Nasal cavity respiratory epithelium epithelial cell of viscerocranial mucosa (primary cell): ENCODE measurements at places on chromosomes 4 and X. TPM values are rescaled to one million over a fixed set of nuclear protein-coding genes. Genes with fewer than 3 reads are reported as not detected.

The PPEF2 gene
- total RNA-seq: not detected in 2 replicates

The CCKAR gene
- total RNA-seq: not detected in 2 replicates

The CORIN gene
- 0.34 and 0.78 TPM in 2 replicates for total RNA-seq

The DGAT2L6 gene
- not detected in 2 replicates for total RNA-seq

The C4orf50 gene
- not detected in 2 replicates for total RNA-seq

The MND1 gene
- 0.28 and 1.7 TPM in 2 replicates for total RNA-seq

The GLUD2 gene
- 0.34 and 0.93 TPM in 2 replicates for total RNA-seq

The PDZD4 gene
- 0.36 TPM in 1 of 2 replicates, not detected in the other for total RNA-seq

The TXLNG gene
- 14.4 and 26.6 TPM in 2 replicates for total RNA-seq

The GSX2 gene
- not detected in 2 replicates for total RNA-seq

The APBB2 gene
- total RNA-seq: 34.6 and 41.4 TPM in 2 replicates
